ENCODE measurements at places on chromosomes 12 and 14. TPM values are rescaled to one million over a fixed set of nuclear protein-coding genes. Genes with fewer than 3 reads are reported as not detected.

The CFAP54 gene
- 16.4 TPM for total RNA-seq

The AMHR2 gene
- total RNA-seq = not detected

The LRP1-AS gene
- not detected for total RNA-seq

The RASSF9 gene
- 0.46 TPM for total RNA-seq

The ZFYVE26 gene
- 18.9 TPM for total RNA-seq

The VAMP1 gene
- total RNA-seq = 7.7 TPM

The EPYC gene
- not detected for total RNA-seq

The PARP2 gene
- total RNA-seq = 23.3 TPM

DNA sequence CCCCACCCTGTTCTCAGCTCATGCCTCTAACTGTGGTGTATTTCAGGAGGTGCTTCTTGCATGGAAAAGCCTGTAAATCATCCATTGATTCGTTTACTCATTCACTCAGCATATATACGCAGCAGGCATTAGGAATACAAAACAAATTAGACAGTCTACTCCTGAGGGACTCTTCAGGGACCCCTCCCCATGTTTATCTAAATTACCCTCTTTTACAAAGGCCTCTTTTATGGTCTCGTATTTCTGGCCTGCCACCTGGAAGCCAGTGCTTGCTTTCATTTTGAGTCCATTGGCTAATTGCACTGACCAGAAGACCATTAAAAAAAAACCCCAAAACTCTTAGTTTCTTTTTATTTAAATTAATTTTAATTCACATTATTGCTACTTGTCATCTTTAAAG, 134.4 kb downstream of the DACT1 start:
- H3K27ac ChIP-seq = no peak overlapping the region
- H3K36me3 ChIP-seq = no peaks in the 10 kb centered on the region
- no peak overlapping the region for H3K4me3 ChIP-seq
- H3K27me3 ChIP-seq = peaks cover 29% of the 10 kb centered on the region
- H3K4me1 ChIP-seq = no peaks in the 10 kb centered on the region

GRCh38 chr14:99252940-99253868, 18.8 kb downstream of the BCL11B start:
- no peaks in the 10 kb centered on the region for H3K4me1 ChIP-seq
- H3K27ac ChIP-seq = no peak overlapping the region
- no peak for DNase-seq
- no peaks in the 10 kb centered on the region for H3K36me3 ChIP-seq

DNA sequence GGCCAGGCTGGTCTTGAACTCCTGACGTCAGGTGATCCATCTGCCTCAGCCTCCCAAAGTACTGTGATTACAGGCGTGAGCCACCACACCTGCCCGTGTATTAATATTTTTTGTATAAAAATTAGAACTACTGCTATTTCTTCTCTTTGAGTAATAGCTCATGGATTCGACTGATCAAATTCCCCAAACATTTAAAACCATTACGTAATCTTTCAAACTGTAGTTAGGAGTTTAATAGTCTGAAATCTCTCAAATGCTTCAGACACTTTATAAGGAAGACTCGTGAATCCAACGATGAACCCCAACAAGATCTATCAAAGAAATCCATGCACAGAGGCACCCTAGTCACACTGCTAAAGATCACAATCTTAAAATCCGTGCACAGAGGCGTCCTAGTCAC, 16.1 kb downstream of the TECPR2 start:
- H3K36me3 ChIP-seq = peaks cover 33% of the 10 kb centered on the region
- no peaks in the 10 kb centered on the region for H3K4me1 ChIP-seq
- H3K27me3 ChIP-seq = no peaks in the 10 kb centered on the region
- H3K27ac ChIP-seq = no peak overlapping the region
- H3K4me3 ChIP-seq = no peak overlapping the region

DNA sequence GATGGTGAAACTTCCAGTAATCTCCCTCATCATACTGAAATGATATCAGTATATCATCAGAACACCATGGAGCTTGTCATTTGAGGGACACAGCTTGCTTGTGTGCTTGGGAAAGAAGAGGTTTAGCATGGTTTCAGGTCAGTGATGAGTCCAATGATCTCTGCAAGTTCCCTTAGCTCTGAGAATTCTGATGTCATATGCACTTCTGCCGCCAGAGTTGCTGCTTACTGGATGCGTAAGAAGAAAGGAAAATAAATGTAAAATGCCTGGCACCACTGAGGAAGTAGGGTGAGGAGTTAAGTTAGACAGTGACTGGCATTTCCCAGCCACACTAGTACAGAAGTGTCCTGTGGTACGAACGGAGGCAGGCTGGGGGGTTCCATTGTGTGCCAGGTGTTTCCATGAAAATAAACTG, 22.6 kb downstream of the PRKCH start:
- DNase-seq = no peak
- peaks cover 22% of the 10 kb centered on the region for H3K4me1 ChIP-seq
- H3K4me3 ChIP-seq = no peak overlapping the region
- H3K36me3 ChIP-seq = no peaks in the 10 kb centered on the region

- H3K27ac ChIP-seq = no peak overlapping the region
- DNase-seq = no peak
- no peaks in the 10 kb centered on the region for H3K36me3 ChIP-seq
- no peaks in the 10 kb centered on the region for H3K4me1 ChIP-seq
Measured at GRCh38 chr14:23521785-23522640, 29.6 kb downstream of the ZFHX2 start.

DNA sequence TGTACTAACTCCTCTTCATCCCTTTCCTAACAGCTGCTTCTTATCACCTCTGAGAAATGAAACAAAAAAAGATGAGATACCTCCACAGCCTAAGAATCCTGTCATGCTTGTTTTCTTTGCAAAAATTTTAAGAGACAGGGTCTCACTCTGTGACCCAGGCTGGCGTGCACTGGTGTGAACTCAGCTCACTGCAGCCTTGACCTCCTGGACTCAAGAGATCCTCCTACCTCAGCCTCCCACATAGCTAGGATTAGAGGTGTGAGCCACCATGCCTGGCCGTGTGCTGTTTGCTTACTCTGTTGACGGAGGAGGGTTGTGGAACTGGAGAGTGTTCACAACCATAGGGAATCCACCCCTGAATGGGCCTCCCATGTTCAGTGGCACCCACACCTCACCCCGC, 16.2 kb downstream of the CSRNP2 start:
- H3K4me3 ChIP-seq = no peak overlapping the region
- H3K36me3 ChIP-seq = peaks cover 13% of the 10 kb centered on the region
- no peak overlapping the region for H3K27ac ChIP-seq
- peaks cover 13% of the 10 kb centered on the region for H3K4me1 ChIP-seq
- no peak for DNase-seq
- no peaks in the 10 kb centered on the region for H3K27me3 ChIP-seq

- no peak overlapping the region for H3K4me3 ChIP-seq
- no peak for DNase-seq
- no peak overlapping the region for H3K27ac ChIP-seq
- H3K36me3 ChIP-seq = no peaks in the 10 kb centered on the region
- peaks cover 2% of the 10 kb centered on the region for H3K4me1 ChIP-seq
- no peaks in the 10 kb centered on the region for H3K27me3 ChIP-seq
Measured at GRCh38 chr14:59103396-59103795, 85.1 kb upstream of the DAAM1 start.

DNA sequence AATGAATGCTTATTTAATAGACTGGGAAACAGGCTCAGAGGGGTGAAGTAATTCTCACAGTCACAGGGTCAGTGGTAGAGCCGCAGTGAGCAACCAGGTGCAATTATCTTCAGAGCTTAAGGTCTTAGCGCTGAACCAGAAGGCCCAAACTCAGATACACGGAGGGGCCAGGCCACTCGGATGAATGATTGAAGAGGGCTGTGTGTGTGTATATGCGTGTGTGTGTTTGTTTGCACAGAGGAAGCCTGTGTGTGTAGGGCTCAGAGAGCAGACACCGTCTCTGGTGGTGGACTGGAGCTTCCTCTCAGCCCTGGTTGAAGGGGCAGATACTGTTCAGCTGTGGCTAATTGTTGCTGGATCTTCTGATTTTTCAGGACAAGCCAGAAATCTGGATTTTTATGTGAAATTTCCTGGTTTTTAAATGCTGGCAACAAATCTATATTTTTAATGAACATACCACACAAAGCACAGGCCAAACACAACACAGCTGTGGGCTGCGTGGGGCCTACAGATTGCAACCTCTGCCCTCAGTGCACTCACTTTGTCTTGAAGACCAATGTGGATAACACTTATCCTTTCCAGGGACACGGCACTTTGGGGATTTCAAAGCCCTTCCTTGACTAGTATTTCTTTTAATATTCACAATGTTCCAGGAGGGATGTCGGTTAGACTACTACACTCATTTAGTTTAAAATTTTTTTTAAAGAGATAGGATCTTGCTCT, 94.5 kb upstream of the NRXN3 start:
- peaks cover 10% of the 10 kb centered on the region for H3K27me3 ChIP-seq
- DNase-seq = no peak
- H3K4me1 ChIP-seq = no peaks in the 10 kb centered on the region
- H3K36me3 ChIP-seq = no peaks in the 10 kb centered on the region

DNA sequence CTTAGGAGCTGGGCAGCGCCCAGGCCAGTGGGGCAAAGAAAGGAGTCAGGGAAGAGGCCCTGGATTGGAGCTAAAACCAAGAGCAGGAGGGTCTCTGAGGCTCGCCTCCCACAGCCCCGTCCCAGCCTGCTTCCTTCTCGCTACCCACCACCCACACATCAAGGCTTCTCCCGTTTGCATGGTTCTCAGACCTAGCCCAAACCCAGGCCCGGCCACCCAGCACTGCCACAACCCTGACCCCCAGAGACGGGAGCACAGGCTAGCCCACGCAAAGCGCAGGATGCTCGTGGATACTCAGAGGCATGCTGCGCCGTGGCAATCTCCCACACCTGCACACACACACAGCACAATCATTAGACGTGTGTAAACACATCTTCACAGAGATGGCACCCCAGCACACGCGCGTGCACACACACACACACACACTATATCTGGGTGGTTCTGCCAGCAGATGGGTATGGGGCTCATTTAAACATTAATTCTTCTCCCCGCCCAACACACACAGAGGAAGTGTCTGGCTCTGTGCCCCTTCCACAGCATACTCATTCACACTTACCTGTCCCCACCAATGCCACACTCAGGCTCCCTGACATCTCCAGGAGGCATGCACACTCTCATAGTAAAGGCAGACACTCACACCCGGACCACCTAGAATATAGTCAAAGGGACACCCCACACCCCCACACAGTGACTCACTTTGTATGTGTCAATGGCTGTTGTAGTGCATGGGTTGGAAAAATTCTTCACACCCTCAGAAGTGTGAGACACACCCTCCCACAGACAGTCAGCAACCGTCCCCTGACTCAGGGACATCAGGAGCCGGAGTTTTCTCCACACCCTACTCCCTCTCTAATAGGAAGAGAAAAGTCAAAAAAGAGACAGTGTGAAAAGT, 1.1 kb downstream of the CARMIL3 start:
- no peaks in the 10 kb centered on the region for H3K36me3 ChIP-seq
- DNase-seq = no peak
- H3K27me3 ChIP-seq = peaks cover 36% of the 10 kb centered on the region
- no peaks in the 10 kb centered on the region for H3K4me1 ChIP-seq

DNA sequence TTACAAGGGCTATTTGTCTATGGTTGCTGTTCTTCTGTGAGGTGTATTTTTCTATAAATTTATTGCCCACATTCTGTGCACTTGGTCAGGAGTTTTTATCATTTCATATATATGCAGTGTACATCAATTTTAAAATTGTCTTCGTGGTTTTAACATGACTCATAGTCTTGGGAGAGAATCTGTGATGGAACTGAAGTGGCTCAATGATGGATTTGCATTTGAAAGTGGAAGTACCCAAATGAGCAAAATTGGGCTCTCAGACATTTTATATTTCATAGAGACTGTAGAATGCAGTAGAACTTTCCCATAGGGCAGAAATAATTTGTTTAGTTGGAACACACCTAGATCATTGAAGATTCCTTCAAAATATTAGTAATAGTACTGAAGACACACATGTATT, 1.9 kb upstream of the SCFD1 start:
- peaks cover 11% of the 10 kb centered on the region for H3K36me3 ChIP-seq
- H3K4me3 ChIP-seq = no peak overlapping the region
- no peak for DNase-seq
- H3K4me1 ChIP-seq = peaks cover 11% of the 10 kb centered on the region

DNA sequence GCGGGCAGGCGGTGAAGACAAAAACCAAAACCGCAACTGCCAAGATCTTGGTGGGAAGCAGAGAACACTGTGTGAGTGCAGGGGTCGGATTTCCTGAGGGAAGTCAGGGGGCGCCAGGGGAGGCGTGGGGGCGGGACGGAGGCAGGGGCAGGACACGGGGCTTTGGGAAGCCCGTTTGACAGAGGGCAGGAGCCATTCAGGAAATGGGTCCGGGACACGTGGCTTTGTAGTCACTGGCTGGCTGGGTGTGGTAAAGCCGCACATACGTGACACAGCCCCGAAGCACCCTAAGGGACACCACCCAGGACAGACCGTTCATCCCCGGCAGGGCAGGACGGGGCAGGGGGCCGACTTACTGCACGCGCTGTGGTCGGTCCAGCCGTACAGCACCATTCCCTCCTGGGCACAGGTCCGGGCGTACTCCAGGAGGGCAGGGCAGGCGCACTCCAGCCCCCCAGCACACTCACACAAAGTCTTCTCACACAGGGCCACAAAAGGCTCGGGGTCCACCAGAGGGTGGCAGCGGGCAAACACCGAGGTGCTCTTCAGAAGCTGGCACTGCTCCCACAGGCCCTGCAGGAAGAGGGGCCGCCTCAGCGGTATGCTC, 49.4 kb downstream of the VWF start:
- H3K4me3 ChIP-seq = no peak overlapping the region
- no peaks in the 10 kb centered on the region for H3K36me3 ChIP-seq
- H3K4me1 ChIP-seq = peaks cover 31% of the 10 kb centered on the region

DNA sequence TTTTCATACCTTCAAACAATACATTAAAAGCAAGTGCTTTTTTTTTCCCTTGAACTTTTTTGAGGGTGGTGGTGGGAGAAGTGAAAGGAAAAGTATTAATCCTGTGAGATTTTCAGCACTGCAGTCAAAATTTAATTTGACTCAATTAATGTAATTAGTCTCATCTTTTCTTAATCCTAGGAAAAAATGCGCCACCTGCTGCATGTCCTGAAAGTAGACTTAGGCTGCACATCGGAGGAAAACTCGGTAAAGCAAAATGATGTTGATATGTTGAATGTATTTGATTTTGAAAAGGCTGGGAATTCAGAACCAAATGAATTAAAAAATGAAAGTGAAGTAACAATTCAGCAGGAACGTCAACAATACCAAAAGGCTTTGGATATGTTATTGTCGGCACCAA, 52.2 kb downstream of the SPATA7 start:
- DNase-seq = no peak
- no peak overlapping the region for H3K27ac ChIP-seq
- no peak overlapping the region for H3K4me3 ChIP-seq
